ENCODE measurements at places on chromosomes 5 and 9.

GRCh38 chr5:2007878-2008501, 125.3 kb upstream of the IRX4 start:
- DNase-seq = peak; percentile 18

GRCh38 chr9:91192381-91193086, 169.2 kb downstream of the AUH start:
- no peak for DNase-seq

DNA sequence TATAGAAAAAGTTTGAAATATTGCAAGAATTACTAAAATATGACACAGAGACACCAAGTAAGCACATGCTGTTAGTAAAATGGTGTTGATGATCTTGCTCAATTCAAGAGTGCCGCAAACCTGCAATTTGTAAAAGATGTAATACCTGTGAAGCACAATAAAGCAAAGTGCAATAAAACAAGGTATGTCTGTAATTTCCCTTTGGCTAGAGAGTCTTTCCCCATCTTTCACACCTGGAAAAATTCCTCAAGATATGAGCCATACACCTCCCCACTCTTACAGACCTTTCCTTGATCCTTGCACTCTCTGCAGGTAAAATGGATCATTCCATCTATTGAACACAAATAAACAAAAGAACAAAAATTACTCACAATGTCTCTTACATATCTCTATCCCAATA, 597.8 kb downstream of the EFNA5 start:
- no peak for DNase-seq

DNA sequence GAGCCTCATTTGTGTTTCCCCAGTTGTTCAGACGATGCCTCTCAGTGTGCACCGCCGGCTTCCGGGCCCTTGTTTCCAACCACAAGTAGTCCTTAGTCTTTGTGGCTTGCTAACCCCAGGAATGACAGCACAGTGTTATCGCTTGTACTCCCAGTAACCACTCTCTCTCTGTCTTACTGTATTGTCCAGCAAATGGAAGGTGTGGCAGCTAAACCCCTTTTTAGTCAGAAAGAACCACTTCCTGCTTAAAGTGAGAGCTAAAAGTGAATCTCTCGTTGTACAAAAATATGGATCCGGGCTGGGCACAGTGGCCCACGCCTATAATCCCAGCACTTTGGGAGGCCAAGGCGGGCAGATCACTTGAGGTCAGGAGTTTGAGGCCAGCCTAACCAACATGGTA, 61.3 kb downstream of the ENC1 start:
- DNase-seq = no peak

GRCh38 chr5:148458036-148458888, 74.5 kb downstream of the FBXO38 start:
- DNase-seq = no peak

DNA sequence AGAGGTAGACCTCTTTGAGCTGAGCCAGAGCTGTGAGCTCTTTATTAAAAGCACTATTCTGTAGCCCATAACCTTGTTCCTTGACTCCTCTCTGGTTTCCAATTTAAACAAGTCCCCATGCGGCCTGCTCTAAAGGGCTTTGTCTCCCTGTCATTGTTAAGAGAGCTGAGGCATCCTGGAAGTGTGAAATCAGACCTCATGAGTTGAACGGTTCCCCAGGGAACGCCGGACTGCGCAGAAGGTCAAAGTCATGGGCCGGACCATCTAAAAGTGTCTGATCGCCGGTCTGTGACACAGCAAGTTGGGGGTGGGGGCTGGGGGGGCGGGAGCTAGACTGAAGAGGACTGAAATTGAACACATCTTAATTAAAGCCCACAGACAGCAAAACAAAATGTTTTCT, 265.8 kb downstream of the SLF1 start:
- no peak for DNase-seq

All from AG20443 (cell line).